CD4-positive, CD25-positive, alpha-beta regulatory T cell (primary cell): ENCODE measurements at places on chromosomes 4 and X. TPM values are rescaled to one million over a fixed set of nuclear protein-coding genes. Genes with fewer than 3 reads are reported as not detected.

DNA sequence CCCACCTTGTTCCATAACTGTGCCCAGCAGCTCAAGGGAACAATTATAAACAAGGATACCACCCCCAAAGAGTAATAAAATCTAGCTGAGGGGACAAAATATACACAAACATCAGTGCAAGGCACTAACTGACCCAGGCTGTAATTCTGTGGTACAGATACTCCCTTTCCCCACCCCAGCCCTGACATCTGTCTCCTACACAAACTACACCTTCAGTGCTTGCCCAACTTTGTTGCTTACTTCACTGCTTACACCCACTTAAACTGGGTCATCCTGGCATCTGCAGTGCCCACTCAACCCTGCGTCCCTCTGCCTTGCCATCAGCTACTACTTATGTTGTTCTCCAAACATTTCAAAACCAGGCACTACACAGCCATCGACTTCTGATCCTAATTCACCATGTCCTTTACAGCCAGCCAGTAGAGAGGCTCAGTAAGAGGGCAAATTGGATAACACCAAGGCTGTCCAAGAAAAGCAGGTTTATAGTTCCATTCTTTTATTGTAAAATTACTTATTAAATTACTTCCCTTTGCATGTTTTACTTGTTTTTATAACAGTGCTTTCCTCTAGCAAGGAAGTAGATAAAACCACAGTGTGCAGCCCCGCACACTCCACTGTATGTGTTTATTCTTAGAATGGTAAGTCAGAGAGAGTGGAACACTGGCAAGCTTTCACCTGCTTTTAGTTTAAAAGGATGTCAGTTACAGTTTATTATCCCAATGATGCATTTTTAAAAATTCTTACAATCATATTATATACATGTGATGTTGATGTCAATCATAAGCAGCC, 149.6 kb downstream of the INPP4B start:
- peak; percentile 29 for DNase-seq

PITX2 gene
- not detected for total RNA-seq

GRCh38 chr4:76060506-76060905, 14.0 kb upstream of the ART3 start:
- no peak for DNase-seq

- DNase-seq, result no peak
These were observed 132.1 kb upstream of the GK2 start for GRCh38 chr4:79540143-79540542.

GRCh38 chr4:123870216-123870876, 473.8 kb downstream of the SPRY1 start:
- no peak for DNase-seq

CLDN2 gene
- total RNA-seq, result not detected

GRCh38 chr4:116016201-116016600, 902.8 kb upstream of the NDST4 start:
- DNase-seq, result no peak

RPA4 gene
- 1.9 TPM for total RNA-seq

GRCh38 chr4:133355633-133356032, 206.5 kb downstream of the PCDH10 start:
- no peak for DNase-seq

DNA sequence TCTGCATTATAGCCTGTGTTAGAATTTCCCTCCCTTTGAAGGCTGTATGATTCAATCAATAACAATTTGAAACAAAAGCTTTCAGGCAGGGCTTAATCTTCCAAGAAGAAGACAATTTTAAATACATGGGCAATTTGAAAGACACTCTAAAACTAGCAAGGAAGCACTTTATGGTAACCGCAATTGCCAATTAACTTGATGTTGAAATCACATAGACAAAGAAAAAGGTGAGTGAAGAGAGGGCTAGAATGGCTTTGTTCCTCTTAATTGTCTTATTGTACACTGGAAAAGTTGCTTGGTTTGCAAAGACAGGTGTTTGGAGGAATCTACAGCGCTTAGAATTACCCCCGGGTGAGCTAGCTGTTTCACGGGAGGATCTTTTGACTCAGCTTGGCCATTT, 74.4 kb upstream of the PRKX start:
- no peak for DNase-seq

GRCh38 chr4:141768954-141769353, 132.6 kb downstream of the IL15 start:
- no peak for DNase-seq

- no peak for DNase-seq
These were observed 12.3 kb upstream of the UCP1 start for GRCh38 chr4:140581078-140581477.

GRCh38 chr4:78775303-78776078, 659 bp upstream of the BMP2K start:
- peak; percentile 91 for DNase-seq

DNA sequence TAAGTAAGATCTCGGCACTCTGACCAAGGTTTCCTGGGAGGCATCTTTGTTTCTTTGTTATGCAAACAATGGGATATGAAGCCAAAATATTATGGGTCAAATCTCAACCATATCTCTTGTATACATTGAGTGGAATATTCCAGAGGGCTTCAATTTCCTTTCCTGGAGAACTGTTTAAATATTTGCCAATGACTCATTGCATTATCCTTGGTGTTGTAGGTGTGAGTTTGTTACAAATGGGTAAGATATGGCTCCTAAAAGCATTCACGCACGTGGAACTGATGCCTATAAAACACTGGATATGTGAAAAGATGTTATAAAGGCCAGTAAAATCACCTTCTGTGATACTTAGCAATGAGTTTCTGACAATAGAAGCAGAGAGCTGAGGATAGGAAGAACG, 150.5 kb upstream of the WDR1 start:
- no peak for DNase-seq

KLHL15 gene
- 29.2 TPM for total RNA-seq

MAGEH1 gene
- total RNA-seq, result 26.6 TPM

OTOP1 gene
- total RNA-seq, result not detected

DNA sequence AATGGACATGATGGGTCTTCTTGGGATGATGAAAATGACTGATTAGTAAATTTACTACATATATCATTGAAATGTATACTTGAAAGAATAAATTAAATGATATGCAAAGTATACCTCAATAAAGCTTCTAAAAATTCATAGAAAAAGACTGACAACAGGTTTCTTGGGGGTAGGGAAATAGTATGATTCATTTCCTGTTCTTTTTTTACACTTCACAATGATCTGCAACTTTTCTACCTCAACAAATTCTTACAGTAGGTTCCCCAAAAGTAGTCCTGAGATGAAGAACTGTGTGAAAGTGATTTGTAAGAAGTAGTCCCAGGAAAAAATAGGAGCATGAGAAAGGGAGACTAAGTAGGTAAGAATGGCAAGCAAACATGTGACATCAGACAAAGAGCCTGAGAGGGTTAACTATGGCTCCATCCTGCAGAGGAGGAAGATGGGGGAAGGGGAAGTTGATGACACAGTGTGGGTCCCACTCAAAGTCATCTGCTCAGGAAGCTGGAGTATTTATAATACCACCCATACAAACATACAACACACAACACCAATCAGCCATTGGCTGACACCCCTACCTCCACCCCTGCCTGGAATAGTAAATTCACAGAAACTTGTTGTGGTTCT, 73.9 kb downstream of the ARHGAP6 start:
- DNase-seq, result no peak

SSX1 gene
- not detected for total RNA-seq

DNA sequence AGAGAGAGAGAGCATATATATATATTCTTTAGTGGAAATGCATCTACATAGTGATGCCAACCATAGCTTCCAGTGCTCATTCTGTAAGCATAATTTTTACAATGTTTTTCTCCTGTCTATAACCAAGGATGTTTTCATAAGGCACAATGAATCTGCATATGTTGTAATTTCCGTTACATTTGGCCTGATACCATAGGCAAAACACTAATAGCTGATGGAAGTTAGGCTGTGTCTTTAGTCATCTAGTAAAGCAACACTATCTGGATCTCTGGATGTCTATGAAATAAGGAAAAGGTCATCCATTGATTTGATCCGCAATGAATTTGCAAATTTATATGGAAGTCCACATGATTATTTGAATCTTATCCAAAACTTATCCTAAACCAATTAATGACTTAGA, 8.1 kb downstream of the PCDH7 start:
- DNase-seq, result no peak

CT83 gene
- total RNA-seq, result not detected

DNA sequence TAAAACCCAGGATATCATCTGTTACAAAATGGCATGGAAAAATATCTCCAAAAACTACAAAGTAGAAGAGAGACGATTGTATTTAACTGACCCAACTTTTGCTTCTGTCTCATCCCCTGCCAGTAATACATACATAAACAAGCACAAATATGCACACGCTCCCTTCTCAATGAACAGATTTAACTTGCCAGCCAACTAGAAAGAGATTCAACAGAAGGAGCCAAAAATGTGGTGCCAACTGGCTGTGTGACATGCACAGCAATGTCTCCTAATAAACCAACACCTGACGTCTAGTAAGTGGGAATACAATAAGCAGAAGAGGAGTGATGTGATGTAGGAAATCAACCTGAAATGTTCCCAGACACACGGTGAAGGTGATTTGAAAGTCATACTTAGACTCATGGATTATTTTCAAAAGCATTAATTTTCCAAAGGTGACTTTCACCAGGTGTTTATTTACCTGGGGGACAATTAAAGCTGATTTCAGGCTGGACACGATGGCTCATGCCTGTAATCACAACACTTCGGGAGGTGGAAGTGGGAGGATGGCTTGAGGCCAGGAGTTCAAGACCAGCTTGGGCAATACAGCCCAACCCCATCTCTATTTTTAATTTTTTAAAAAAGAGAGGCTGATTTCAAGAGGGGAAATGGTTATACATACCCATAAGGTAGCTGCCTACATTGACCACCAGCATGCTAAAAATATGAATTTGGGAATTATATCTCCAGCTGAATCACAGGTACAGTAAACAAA, 33.7 kb downstream of the SH3RF1 start:
- no peak for DNase-seq

- no peak for DNase-seq
These were observed 50.7 kb downstream of the THOC2 start for GRCh38 chrX:123682186-123682585.

CYSLTR1 gene
- total RNA-seq, result 7.2 TPM

DNA sequence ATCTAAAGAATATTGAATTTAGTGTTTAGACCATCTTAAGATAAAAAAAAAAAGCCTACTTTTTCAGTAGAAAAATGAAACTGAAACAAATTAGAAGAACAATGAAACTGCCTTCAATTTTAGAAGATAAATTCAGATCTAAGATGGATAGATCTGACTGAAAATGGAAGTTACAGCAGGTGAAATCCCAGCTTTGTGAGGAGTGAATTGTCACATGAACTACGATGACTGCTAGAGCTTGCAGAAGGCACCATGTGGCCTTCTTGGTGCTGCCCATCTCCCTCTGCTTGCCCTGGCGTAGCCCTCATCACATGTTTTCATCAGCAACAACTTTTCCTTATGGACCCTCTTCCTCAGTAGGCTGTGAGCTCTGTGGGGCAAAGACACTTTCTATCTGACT, 51.4 kb upstream of the EMCN start:
- DNase-seq, result no peak

DNA sequence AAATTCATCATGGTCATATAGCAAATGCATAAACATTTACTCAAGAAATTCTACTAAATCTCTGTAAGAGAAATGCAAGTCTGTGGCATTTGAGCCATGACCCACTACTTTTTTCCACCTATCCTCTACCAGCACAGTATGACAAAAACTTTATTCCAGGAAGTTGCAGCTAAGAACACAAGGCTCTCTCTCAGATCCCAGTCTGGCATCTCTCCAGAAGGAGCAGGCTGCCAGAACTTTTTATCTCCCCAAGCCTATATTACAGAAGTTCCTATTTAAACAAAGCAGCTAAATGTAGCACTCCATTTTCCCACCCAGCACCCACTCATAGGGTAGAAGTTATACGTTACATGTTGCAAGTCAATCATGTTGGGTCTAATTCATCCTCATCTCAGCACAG, 49.3 kb upstream of the EPGN start:
- DNase-seq, result no peak

GAGE1 gene
- not detected for total RNA-seq

FAM47E gene
- 1.0 TPM for total RNA-seq

DNA sequence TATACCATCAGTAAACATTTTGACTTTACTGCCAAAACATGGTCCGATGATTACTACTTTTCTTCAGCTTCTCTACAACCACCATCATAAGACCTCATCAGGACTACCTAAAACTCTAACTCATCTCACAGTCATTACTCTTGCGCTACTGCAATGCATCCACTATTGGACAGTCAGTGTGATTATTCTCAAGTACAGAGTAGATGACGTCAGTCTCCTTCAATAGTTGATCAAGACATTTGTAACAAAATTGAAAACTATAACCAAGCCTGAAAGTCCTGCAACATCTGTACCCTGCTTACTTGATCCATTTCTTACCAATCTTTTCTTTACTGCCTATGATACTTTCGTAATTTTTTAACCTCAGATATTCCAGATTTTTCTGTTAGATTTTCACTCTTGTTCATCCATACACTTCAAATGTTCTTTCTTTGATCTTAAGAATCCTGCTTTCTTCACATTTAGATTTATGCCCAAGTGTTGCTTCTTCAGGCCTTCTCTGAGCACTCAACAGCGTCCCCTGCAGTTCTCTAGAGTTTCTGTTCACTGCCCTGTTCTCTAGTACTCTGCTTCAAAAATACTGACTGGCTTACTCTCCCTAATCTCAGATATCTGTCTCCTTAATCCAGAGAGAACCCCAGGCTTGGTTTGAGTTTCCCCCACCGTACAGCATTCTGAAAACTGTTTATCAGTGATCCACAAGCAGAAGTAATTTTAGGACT, 1517.6 kb downstream of the STIM2 start:
- DNase-seq, result no peak

SUPT20HL1 gene
- total RNA-seq, result not detected

- DNase-seq, result no peak
These were observed 22.4 kb downstream of the STARD8 start for GRCh38 chrX:68669871-68670270.

NDP gene
- total RNA-seq, result not detected

- DNase-seq, result no peak
These were observed 319.6 kb upstream of the HS3ST1 start for GRCh38 chr4:11748164-11748872.

- no peak for DNase-seq
These were observed 244.9 kb downstream of the NAP1L3 start for GRCh38 chrX:93428497-93428896.

GRCh38 chrX:111823128-111823527, 52.9 kb upstream of the TRPC5OS start:
- peak; percentile 7 for DNase-seq

DNA sequence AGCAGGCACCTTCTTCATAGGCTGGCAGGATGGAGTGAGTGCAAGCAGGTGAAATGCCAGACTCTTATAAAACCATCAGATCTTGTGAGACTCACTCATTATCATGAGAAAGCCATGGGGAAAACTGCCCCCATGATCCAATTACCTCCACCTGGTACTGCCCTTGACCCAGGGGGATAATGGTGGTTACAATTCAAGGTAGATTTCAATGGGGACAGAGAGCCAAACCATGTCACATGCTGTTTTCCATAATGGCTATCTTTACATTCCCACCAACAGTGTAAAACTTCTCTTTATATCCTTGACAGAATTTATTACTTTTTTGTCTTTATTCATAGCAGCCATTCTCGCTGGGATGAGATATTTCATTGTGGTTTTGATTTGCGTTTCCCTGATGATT, 663.0 kb upstream of the AGA start:
- DNase-seq, result no peak

- no peak for DNase-seq
These were observed 30.0 kb upstream of the MYOZ2 start for GRCh38 chr4:119105605-119106004.

GAGE13 gene
- not detected for total RNA-seq

VSIG4 gene
- total RNA-seq, result not detected

- no peak for DNase-seq
These were observed 404.6 kb upstream of the PITX2 start for GRCh38 chr4:111027526-111027925.

GRCh38 chr4:152382057-152382785, 153.7 kb downstream of the FBXW7 start:
- DNase-seq, result peak; percentile 11

SORCS2 gene
- total RNA-seq, result not detected
